Regular cardiac myocyte (primary cell): ENCODE measurements at places on chromosomes 2 and 18. TPM values are rescaled to one million over a fixed set of nuclear protein-coding genes. Genes with fewer than 3 reads are reported as not detected.

Gene EPB41L3
- total RNA-seq = 24.0 and 31.4 TPM in 2 replicates

Gene ANKRD30BL
- total RNA-seq = not detected in 2 replicates

Gene VWA3B
- not detected in 2 replicates for total RNA-seq

Gene NHEJ1
- 15.0 and 16.1 TPM in 2 replicates for total RNA-seq

Gene TSPYL6
- not detected in 2 replicates for total RNA-seq

Gene HOXD13
- not detected in 2 replicates for total RNA-seq

Gene CTAGE1
- 0.28 TPM in 1 of 2 replicates, not detected in the other for total RNA-seq

Gene UGT1A3
- not detected in 2 replicates for total RNA-seq

Gene TGOLN2
- total RNA-seq = 105 and 132 TPM in 2 replicates

Gene CAVIN2
- total RNA-seq = 41.2 and 54.4 TPM in 2 replicates

Gene KRCC1
- total RNA-seq = 24.5 and 26.5 TPM in 2 replicates

Gene SNTG2
- 0.28 and 1.3 TPM in 2 replicates for total RNA-seq

Gene FSHR
- total RNA-seq = not detected in 2 replicates

Gene TXNDC2
- total RNA-seq = not detected in 2 replicates

Gene ALPP
- total RNA-seq = not detected in 2 replicates

Gene ITGB6
- 0.19 and 0.28 TPM in 2 replicates for total RNA-seq

Gene CCT7
- 304 and 651 TPM in 2 replicates for total RNA-seq

Gene CCL20
- total RNA-seq = 1.3 and 57.5 TPM in 2 replicates

Gene NEU2
- not detected in 2 replicates for total RNA-seq

Gene CNDP1
- not detected in 2 replicates for total RNA-seq

Gene TMEFF2
- under 0.01 TPM in 2 replicates for total RNA-seq

Gene NRP2
- 9.2 and 24.8 TPM in 2 replicates for total RNA-seq

Gene STK25
- total RNA-seq = 187 and 198 TPM in 2 replicates

Gene TBR1
- under 0.01 TPM in 1 of 2 replicates, not detected in the other for total RNA-seq

Gene MYL1
- total RNA-seq = not detected in 2 replicates

Gene STRADB
- 50.2 and 59.5 TPM in 2 replicates for total RNA-seq
